ENCODE measurements at places on chromosomes 4 and X. TPM values are rescaled to one million over a fixed set of nuclear protein-coding genes. Genes with fewer than 3 reads are reported as not detected.

DNA sequence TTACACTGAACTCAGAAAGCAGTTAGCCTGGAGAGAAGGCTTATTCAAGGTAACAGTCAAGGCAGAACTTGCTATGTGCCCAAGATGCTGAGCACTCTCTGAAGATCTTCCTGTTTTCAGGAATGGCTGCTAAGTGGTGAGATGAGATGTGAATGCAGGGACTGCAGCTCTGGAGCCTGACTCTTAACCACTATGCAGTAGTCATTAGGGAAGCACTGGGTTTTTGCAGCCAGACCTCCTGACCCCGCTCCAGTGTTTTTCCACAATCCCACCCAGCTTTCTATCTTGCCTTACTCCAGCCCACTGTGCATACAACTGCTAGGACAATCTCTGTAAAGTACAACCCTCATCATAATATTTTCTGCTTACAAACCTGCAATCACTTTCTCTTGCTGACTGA is 95.2 kb upstream of the LNX1 start:
- no peak for DNase-seq

GRCh38 chr4:169338241-169338640 is 67.5 kb upstream of the SH3RF1 start:
- DNase-seq = no peak

GRCh38 chrX:54564936-54565335 is 34.9 kb downstream of the GNL3L start:
- DNase-seq = no peak

GRCh38 chrX:72317139-72317538 is 11.4 kb upstream of the CITED1 start:
- no peak for DNase-seq

- no peak for DNase-seq
These were observed 72.6 kb downstream of the NWD2 start for GRCh38 chr4:37317104-37317643.

DNA sequence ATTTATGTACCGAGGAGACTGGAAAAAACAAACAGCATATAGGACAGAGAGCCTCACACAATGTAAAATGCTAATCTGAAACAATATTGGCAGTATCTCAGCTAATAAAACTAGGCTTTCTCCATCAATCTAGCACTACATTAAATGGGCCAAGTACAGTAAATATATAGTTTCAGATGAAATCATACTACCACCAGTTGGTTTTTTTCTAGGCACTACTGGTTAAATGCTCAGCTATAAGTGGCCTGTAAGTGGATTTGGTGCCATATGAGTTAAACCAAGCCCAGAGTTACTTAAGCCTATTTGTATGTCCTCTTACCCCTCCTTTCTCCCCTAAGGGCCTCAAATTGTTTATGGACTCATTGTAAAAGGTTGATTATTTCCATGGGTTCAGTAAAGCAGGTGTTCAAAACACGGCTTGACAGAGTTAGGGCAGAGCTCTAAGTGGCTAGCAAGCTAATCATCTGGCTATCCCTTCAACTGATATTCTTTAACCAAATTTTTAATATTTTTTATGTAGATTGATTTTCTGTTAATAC is 57.5 kb downstream of the FAM13A start:
- DNase-seq = no peak

The EFHC2 gene
- 17.3 TPM for polyA plus RNA-seq

All from testis (tissue), 5 donors.